ENCODE measurements at places on chromosomes 4 and X.

DNA sequence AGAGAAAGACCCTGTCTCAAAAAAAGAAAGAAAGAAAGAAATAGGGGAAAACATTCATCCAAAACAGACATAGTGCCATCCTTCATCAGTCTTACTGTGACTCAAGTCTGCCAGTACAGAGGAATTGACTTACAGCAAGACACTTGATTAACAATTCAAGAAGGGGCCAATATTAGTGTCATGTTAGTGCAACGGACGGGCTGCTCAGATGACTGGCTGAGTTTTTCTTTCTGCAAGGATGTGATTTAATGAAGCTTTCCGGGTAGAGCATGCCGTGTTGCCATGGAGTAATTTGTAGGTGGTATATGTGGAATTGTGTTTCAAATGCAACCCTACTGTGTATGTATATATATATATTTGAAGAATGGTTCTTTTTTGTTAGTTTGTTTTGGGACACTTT is 12.6 kb upstream of the MFAP3L start:
- DNase-seq, result no peak

DNA sequence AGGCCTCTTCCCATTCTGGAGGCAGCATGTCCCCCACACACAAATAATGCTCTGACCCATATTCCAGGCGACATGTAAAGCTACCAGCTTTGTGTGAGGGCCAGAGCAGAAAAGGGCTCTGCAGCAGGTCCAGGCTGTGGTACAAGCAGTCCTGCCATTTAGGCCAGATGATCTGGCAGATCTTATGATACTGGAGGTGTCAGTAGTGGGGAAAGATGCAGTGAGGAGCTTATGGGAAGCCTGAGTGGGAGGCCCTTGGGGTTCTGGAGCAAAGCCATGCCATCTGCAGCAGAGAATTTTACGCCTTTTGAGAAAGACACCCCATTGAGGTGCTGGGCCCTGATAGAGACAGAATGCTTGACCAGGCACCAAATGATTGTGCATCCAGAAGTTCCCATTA is 7.7 kb downstream of the SYN1 start:
- no peak for DNase-seq

- no peak for DNase-seq
These were observed 46.7 kb upstream of the BTC start for GRCh38 chr4:74840936-74841509.

GRCh38 chrX:38494239-38494823 is 67.0 kb upstream of the TSPAN7 start:
- no peak for DNase-seq

- no peak for DNase-seq
These were observed 91.5 kb downstream of the ELOVL6 start for GRCh38 chr4:110106931-110107296.

DNA sequence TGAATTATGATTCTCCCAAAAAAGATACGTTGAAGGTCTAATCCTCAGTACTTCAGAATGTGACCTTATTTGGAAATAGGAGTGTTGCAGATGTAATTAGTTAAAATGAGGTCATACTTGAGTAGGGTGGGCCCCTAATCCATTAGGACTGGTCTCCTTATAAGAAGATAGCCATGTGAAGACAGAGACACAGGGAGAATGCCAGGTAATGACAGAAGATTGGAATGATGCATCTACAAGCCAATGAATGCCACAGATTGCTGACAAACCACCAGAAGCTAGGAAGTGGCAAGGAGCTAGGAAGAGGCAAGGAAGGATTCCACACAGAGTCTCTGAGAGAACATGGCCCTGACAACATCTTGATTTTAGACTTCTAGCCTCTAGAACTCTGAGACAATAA is 7.4 kb upstream of the RPS6KA3 start:
- no peak for DNase-seq

DNA sequence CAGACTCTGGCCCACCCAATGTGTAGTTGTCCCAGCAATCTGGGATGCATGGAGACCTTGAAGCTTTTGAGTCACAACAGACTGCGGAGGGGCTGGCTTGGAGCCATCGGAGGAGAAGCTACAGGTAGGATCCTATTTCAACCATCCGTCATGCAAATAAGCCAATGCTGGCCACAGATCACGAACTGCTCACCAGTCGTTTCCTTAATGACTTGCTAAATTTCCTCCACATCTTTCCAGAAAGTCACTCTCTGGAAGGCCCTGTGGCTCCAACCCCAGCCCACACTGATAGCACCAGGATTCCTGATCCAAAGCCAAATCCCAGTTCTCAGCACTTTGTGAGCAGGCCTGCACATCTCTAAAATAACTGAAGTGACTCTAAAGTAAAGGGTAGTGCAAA is 321.3 kb downstream of the RAB28 start:
- no peak for DNase-seq

- DNase-seq, result no peak
These were observed 199.9 kb downstream of the ENOX2 start for GRCh38 chrX:130702867-130703707.

- DNase-seq, result no peak
These were observed 5.5 kb upstream of the DCTD start for GRCh38 chr4:182922501-182923284.

- no peak for DNase-seq
These were observed 80.4 kb upstream of the GPC4 start for GRCh38 chrX:133495464-133496391.

DNA sequence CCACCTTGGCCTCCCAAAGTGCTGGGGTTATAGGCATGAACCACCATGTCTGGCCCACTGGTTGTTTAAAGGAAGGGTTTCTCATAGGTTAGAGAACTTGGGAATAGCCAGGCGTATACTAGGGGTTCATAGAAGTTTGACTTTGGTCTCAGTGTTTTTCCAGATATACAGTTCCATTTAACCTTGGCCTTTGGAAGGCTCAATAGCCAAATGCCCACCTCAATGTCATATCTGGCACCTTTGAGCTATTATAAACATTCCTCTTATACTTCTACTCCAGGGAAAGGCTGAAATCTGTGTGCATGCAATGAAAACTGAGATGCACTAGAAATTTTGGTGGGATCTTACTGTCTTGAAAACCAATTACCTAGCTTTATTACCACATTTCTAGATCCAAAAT is 47.5 kb upstream of the PROM1 start:
- DNase-seq, result no peak

DNA sequence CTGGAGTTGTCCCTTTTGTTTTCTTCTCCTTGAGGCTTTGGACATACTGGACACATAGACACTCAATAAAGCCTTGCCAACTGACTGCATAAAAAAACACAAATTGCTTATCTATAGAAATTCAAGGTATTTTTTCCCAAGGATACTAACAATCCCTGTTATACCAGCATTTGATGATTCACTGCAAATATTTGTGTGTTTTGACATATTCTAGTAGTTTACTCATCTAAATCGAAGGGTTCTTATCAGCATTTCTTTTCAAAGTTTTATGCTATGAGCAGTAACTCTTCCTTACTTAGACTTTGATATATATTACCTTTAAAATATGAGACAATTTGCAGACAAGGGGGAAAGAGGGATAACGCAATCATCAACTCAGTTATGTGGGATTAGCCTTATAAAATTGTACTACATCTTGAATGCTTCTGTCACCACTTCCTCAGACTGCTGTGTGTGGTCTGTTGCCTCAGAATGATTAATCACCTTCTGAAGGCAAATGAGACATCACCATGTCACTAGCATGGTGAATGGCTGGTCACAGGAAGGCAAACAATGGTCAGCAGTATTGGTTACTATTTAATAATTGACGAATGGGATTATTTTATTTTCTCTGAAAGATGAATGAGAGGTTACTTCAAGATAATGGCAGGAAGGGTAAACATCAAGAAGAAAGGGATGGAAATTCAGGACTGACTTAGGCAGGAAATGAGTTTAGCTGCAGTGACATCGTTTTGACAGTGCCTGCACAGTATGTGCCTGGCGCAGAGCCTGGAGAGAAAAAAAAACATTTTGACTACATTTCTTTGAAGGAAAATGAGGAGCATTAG is 544.3 kb upstream of the CNKSR2 start:
- no peak for DNase-seq

- DNase-seq, result no peak
These were observed 37.1 kb downstream of the CPE start for GRCh38 chr4:165415910-165416309.
